ENCODE measurements at places on chromosomes 4 and X.
A peak's percentile ranks its signal among the peaks of the same experiment; 100 is the strongest.

DNA sequence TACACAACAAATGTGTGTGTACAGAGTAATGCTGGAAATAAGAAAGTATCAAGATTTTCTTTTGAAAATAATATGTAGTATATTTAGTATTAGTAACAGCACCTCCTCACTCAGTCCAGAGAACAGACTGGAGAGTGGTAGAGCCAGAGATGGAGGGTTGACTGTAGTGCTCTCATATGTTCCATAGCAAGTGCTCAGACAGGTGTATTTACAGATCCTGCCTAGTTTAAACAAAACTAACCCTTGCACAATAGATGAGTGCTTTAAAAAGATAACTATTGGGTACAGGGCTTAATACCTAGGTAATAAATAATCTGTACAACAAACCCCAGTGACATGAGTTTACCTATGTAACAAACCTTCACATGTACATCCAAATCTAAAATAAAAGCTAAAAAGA is 381.0 kb upstream of the EMCN start:
- DNase-seq: no peak

DNA sequence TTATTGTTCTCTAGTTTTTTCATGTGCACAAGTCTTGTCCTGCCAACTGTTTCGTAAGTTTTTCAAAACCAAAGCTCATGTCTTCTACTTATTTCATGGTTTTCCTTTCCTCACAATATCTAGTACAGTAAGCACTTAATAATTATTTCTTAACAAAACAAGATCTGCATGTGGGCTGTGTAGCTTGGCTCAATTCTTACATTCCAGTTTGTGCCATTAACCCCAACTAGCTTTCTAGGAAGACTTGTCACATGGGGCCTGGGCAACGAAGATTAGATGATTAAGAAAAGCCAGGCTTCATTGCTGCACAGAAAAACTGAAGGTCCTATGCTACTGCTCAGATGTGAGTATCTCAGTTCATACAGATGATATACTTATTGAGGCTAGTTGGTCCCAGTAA is 155.3 kb upstream of the TEX13A start:
- no peak for DNase-seq

GRCh38 chrX:9144701-9145241 is 110.8 kb upstream of the FAM9B start:
- peak; percentile 54 for DNase-seq

- DNase-seq: no peak
Measured at GRCh38 chr4:44145868-44146267, 302.7 kb downstream of the KCTD8 start.

- no peak for DNase-seq
Measured at GRCh38 chr4:172686021-172686420, 482.6 kb upstream of the GALNT7 start.

GRCh38 chr4:156933633-156934258 is 37.9 kb downstream of the PDGFC start:
- no peak for DNase-seq

GRCh38 chrX:64182208-64182607 is 23.3 kb downstream of the AMER1 start:
- no peak for DNase-seq

GRCh38 chr4:39770471-39770870 is 72.5 kb downstream of the UBE2K start:
- no peak for DNase-seq

- DNase-seq: no peak
Measured at GRCh38 chr4:26238426-26238777, 82.4 kb upstream of the RBPJ start.

GRCh38 chrX:98409867-98410266 is 1526.2 kb downstream of the RPA4 start:
- no peak for DNase-seq

- DNase-seq: no peak
Measured at GRCh38 chrX:115960440-115961084, 210.0 kb upstream of the AGTR2 start.

GRCh38 chrX:115284877-115285276 is 4.6 kb upstream of the LUZP4 start:
- no peak for DNase-seq

- DNase-seq: no peak
Measured at GRCh38 chrX:154515090-154515965, 704 bp downstream of the FAM3A start.

GRCh38 chrX:103442536-103442901 is 66.2 kb downstream of the BEX3 start:
- DNase-seq: no peak

- DNase-seq: no peak
Measured at GRCh38 chr4:6307891-6308290, 38.2 kb downstream of the WFS1 start.

DNA sequence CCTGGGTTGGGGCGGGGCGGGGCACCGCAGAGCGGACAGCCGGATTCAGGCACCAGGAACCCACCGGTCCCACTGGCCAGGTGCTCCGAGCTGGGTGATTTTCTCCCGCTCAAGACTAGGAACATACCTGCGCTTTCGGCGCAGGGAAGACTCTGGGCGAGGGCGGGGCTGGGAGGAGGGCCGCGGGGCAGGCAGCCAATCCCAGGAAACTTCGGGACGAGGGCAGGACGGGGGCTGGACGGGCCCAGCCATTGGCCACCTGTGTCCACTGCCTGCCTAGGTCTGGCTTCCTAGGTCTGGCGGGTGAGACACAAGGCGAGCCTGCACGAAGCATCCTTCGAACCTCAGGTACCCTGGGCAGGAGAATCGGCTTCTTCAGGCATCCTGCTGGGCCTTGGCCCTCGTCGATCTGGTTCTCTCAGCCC is 274 bp upstream of the ERVMER34-1 start:
- DNase-seq: no peak

GRCh38 chr4:99043346-99043745 is 45.2 kb downstream of the ADH5 start:
- DNase-seq: no peak

GRCh38 chrX:119757646-119757978 is 776 bp upstream of the SOWAHD start:
- no peak for DNase-seq

DNA sequence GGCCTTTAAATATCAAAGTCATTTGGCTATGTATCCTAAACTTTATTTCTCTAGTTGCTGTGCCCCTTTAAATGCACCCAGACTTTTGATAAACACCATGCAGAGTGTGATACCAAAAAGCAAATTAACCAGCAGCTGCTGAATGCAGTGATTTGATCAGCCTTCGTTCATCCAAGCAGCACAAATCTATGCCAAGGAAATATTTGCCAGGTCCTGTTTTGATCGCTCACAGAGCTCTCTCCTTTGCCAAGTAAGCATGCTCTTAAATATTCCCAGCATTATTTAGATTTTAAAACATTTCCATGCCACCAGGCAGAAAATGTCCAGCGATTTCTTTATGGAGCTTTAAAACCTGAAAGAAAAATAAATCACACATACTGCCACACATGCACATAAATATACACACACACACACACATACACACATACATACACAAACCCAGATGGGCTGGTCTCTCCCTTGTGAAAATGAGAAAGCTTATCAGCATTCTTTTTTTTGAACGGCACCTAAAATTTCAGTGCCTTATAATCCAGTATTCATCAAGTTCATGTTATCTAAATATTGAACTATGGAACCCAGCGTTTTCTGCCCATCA is 35.7 kb downstream of the BTC start:
- DNase-seq: no peak

DNA sequence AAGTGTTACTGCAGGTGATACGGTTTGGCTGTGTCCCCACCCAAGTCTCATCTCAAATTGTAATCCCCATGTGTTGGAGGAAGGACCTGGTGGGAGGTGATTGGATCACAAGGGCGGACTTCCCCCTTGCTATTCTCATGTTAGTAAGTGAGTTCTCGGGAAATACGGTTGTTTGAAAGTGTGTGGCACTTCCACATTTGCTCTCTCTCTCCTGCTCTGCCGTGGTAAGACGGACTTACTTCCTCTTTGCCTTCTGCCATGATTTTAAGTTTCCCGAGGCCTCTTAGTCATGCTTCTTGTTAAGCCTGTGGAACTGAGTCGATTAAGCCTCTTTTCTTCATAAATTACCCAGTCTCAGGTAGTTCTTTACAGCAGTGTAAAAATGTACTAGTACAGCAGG is 65.2 kb upstream of the SLC7A11 start:
- peak; percentile 82 for DNase-seq

GRCh38 chr4:41541687-41542094 is 3.7 kb downstream of the LIMCH1 start:
- no peak for DNase-seq
